Activated naive CD4-positive, alpha-beta T cell (primary cell): ENCODE measurements at places on chromosomes 4 and X.

DNA sequence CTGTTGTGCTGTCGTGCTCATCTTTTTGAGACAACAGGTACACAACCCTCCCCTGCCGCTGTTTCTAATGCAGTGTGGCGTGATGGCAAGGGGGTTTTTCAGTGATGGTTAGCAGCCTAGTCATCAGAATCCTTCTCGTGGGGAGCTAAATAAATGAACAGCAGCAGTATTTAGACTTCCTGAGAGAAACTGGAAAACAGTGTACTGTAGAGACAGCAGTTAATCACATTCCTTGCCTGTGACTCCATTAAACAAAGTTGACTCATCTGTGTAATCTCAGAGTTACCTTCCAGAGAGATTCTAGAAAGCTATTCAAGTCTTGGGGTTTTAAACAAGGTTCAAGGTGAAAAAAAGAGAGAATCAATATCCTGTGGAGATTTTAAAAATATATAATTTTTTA, 1753.2 kb upstream of the PCDH7 start:
- no peak for DNase-seq

- no peak for DNase-seq
Observed at GRCh38 chr4:42428036-42428435, 30.7 kb downstream of the SHISA3 start.

- no peak for DNase-seq
Observed at GRCh38 chr4:83234902-83235644, 49.5 kb downstream of the COQ2 start.

GRCh38 chrX:139751053-139751452, 43.1 kb upstream of the MCF2 start:
- no peak for DNase-seq

GRCh38 chr4:183407635-183408464, 36.6 kb upstream of the CDKN2AIP start:
- no peak for DNase-seq

DNA sequence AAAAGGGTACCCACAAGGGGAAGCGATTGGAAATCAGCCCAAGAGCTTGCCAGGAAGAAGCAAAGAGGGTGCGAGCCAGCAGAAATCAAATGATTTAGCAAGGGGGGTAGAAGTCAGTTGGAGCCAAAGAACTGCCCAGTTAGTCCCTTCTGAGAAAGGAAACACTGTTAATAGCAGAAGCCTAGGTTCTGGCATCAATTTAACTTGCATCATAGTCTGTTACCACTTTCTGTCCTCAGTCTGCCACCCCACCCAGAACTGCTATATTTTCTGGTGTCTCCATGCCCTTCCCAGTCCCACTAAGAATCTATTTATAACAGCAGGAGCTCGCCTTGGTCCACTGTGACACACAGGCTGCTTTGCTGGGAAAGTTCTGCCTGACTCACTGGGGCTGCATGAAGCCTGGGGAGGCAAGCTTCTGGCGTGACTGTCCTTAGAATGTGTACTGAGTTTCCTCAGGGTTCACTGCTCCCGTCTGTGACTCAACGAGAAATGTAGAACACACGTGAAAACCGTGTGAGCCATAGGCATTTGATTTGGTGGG, 157.8 kb upstream of the TTC29 start:
- no peak for DNase-seq

DNA sequence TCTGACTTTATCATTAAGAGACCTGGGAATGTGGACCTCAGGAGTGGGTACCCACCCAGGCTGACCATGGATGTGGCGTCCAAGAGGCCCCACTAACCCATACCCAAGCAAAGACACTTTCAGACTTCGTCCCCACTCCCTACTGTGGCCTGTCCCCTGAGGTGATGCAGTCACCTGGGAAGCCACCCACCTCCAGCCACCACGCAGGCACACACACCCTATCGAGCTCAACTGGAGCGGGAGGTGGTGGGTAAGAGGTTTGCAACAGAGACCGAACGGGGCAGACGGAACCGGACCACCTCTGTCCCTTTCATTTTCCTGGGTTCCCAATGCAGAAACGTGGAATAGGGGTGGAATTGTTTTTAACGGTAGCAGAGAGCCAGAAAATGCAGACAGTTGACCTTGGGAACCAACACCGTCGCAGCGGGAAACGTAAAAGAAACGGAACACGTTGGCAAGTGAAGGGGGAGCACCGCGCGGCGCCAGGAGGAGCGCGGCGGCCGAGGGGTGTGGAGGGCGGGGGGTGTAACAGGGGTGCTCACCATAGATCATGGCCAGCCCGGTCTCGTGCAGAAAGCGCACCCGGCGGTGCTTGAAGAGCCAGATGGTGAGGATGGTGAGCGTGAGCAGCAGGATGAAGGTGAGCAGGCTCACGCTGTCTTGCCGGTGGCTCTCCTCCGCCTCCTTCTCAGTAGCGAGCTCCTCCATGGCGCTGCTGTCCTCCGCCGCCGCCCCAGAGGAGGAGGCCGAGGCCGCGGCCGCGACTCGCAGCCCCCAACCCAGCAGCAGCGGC, 559 bp downstream of the SLC9A7 start:
- DNase-seq, result no peak

- DNase-seq, result no peak
Observed at GRCh38 chr4:126445596-126445995, 1130.8 kb downstream of the FAT4 start.

- no peak for DNase-seq
Observed at GRCh38 chr4:83025563-83025962, 9.4 kb upstream of the COPS4 start.

- no peak for DNase-seq
Observed at GRCh38 chr4:45317276-45317675, 590.9 kb upstream of the GNPDA2 start.

- DNase-seq, result no peak
Observed at GRCh38 chr4:6253111-6253510, 16.5 kb upstream of the WFS1 start.

DNA sequence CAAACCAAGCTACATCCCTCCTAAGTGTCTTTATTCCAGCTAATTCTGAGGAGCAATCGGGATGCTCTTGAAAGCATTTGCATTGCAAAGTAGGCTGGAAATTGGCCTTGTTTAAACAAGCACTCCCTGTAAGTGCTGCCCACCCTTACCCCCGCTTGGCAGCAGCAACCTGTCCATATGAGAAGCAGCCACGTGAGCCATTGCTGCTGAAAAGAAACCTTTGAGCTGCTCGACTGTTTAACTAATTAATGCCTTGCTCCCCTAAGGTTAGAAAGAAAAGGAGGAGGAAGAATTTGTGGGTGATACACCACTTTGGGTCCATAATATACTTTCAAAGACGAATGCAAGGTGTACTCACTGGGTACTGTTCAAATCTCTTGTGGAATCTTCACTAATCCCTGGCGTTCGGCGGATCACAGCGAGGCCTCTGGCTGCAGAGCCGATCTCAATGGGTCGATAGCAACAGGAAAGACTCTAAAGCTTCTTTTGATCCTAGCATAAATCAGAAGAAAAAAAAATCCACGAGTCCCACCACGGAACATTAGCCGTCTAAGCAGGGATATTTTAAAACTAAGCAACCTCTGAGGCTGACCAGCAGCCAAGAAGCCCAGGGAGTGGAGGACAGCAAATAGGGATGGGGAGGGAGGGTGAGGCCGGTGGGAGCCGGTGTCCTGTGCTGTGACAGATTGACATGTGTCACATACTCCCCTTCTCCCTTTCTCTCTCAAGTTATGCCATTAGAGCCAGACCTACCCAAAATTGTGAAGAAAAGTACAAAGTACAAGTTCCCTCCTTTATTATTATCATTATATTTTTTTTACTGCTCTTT, 37.2 kb upstream of the MGST2 start:
- DNase-seq, result no peak

DNA sequence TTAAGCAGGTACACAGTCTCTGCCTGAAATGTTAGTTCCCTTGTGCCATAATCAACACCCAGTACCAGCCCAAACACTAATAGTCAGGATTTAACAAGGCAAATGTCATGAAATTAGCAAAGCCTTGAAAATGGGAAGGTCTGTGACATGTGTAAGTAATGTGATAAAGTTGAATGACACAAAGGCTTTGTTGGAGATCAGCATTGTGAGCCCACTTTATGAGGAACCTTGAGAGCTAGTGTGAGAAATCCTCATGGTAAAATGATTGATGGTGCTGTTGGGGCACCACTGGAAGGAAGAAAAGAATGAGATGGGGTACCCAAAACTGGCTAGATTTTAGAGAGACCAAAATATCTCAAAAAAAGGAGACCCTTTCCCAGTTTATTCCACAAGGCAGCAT, 3.3 kb upstream of the LIN54 start:
- no peak for DNase-seq

DNA sequence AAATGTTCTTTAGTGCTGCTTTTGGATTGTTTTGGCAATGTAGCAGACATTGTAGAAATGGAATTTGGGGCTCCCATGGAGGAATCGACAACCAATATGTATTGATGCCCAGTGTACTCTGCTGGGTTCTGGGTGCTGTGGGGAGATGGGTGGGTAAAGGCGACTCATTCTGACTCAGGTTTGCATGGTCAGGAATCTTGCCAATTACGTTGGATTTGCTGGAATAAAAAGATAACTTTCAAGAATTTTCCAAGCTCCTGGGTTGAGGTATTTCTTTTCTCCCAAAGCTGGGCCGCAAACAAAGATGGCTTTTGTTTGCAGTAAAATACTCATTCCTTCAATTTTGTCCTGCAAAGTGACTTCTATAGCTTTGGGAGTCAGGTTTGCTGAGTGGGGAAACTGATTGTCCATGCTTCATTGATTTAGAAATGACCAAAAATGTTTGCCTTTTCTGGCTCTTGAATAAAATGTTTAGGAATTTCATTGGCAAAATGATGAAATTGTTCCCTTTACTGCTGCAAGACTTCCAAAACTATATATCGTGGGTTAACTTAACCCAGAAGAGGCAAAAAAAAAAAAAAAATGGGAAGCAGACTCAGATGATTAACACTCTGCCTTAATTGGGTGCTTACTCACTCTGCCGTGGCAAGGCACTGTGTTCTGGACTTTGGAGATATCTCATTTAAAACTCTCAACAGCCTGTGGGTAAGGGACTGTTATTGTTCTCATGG, 57.0 kb downstream of the RTL9 start:
- DNase-seq, result no peak

DNA sequence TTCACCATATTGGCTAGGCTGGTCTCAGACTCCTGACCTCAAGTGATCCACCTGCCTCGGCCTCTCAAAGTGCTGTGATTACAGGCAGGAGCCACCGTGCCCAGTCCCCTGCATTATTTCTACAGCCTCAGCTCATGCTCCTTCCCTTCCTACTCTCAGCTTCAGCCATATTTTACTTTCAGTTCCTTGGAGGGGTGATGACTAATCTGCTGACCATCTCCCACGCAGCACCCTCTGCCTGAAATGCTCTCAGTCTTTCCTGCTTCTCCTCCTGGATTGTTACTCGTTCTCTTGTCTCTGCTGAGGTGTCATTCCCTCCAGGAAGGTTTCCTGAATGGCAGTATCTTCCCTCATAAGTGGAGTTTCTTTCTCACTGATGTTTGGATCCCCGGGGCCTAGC, 63.3 kb downstream of the MOSPD2 start:
- DNase-seq, result no peak

DNA sequence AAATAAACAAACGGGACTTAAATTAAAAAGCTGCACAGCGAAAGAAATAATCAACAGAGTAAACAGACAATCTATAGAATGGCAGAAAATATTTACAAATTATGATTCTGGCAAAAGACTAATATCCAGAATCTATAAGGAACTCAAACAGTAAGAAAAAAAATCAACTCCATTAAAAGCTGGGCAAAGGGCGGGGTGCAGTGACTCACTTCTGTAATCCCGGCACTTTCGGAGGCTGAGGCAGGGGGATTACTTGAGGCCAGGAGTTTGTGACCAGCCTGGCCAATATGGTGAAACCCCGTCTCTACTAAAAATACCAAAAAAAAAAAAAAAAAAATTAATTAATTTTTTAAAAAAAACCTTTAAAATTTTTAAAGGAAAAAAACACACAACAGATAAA, 109.0 kb downstream of the ATP11C start:
- no peak for DNase-seq

GRCh38 chr4:139530833-139531427, 25.1 kb downstream of the SETD7 start:
- DNase-seq, result peak; percentile 2

- no peak for DNase-seq
Observed at GRCh38 chr4:3436798-3437581, 4.8 kb upstream of the HGFAC start.

DNA sequence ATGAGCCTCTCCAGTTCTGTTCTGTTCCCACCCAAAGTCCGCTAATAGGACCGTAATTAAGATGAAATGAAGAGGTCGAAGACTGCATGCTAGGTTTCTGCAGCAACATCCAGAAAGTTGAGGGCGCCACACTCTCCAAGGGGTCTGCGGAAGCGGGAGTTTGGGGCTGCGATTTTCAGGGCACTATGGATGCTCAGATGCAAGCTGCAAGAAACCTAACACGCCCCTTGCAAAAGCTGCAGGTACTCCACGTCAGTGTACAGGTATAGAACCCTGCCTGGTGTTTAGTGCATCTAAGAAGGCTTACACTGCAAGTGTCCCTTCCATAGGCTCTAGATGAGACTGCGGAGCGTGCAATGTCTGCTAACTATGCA, 61.4 kb downstream of the RHOXF2B start:
- no peak for DNase-seq

DNA sequence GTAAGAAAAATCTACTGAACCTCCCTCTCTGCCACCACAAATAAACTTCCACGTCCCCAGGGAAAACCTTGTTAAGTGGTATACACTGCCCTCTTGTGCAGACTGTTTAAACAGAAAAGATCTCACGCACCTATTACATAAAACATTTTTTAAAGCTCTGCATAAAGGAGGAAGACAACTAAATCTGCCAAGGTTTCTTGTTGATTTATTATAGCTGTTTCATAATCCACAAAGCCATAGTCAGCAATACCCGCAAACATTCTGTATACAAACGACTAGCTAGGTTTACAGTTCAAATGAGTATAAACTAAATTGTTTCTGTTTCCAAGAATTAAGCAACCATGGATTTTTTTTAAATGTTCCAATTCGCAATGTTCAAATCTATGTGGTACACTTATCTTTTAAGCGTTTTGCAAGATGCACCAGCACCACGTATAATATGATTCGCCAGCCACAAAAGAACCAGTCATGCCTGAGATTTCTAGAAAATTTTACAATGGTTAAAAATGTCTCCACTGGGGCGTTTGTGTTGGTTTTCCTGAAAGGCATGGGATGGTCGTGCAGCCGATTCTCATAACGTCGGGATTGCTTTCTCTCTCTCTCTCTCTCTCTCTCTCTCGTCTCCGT, 164.6 kb downstream of the PRKX start:
- no peak for DNase-seq

GRCh38 chr4:3637326-3638016, 105.2 kb upstream of the LRPAP1 start:
- no peak for DNase-seq

- DNase-seq, result no peak
Observed at GRCh38 chr4:6198278-6198677, 2.1 kb downstream of the JAKMIP1 start.
